AG10803 (cell line): ENCODE measurements at places on chromosomes 4 and X.
A peak's percentile ranks its signal among the peaks of the same experiment; 100 is the strongest.

DNA sequence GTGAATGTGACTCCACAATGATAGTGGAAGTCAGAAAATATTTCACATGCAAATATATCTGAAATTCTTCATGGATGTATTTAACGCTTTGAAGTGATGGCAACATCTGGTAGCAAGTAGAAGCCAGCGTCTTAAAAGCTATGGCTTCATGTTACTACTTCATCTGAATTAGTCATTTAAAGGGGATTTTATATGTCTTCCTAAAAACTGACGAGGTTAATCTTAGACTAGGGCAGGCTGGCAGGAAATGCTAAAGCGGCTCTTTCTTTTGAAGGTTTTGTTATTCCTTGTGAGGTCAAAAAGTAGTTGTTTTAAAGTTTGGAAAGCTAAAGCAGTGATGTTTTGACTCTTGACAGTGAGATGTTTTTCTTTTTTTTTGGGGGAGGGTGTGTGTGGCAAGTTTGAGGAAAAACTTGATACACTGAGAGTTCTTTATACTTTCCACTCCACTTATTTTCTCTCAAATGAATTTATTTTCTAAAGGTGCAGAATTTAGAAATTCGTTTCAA lies 22.6 kb downstream of the PLS3 start:
- peak; percentile 54 for DNase-seq

DNA sequence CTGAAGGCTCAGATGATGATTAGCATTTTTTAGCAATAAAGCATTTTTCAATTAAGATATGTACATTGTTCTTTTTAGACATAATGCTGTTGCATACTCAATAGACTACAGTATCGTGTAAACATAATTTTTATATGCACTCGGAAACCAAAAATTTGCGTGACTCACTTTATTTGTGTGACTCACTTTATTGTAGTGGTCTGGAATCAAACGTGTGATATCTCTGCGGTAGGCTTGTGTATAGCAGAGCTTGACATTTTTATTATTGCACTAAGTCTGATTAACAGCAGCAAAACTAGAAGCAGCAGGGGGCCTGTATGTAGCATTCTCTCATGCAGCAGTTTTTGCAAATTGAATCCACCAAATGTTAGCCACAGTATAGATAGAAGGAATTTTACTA lies 119.1 kb upstream of the PRDX4 start:
- DNase-seq: no peak

- DNase-seq: peak; percentile 48
These were observed 59.8 kb upstream of the RELL1 start for GRCh38 chr4:37745946-37746345.

- DNase-seq: no peak
These were observed 68.5 kb downstream of the GALNT7 start for GRCh38 chr4:173237152-173237551.

GRCh38 chr4:157057218-157057617 lies 18.7 kb upstream of the GLRB start:
- DNase-seq: no peak

DNA sequence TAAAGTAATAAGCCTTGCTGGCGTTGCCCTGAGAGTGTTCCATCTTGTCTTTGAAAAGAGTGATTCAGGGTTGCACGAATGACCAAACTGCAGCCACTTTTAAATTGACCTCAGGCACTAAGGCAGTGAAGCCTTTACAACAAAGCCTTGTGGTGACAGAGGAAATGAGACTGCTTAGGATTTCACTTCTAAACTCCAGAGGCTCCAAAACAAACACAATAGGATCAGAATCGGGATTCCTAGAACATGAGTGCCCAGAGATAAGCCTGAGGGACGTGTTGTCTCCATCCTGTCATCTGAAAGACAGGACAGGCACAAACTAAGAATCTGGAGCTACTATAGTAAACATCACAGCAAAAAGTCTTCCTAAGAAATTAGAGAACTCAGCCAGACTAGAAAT lies 405.2 kb downstream of the PPARGC1A start:
- DNase-seq: no peak

GRCh38 chrX:1274786-1275185 lies 6.2 kb downstream of the CSF2RA start:
- no peak for DNase-seq

DNA sequence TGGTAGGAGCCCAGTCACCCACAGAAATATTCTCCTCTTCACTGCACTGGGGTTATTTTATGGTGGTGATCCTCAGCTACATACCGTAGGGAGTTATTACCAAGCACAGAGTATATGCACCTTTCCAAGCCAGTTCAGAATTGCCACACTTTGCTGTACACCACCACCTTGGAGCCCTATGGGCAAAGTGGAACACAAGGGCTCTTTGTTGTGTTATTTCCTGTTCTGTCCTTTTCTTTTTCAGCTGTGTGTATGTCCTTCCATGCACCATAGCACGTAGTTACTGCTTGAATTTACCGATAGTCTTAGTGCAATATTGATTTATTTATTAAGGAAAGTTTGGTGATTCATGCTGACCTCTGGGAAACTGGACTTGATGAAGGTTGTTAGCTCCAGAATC lies 8.3 kb downstream of the RNF128 start:
- no peak for DNase-seq

GRCh38 chr4:20084488-20084887 lies 167.2 kb upstream of the SLIT2 start:
- no peak for DNase-seq

GRCh38 chr4:152118819-152119553 lies 358.2 kb upstream of the GATB start:
- DNase-seq: no peak

GRCh38 chr4:55125087-55125721 lies at the start of gene KDR:
Gene KDR, minus strand, starts transcription at chr4:55125595. Its CDS starts 302 bp downstream, at chr4:55125293.
- peak; percentile 8 for DNase-seq

- no peak for DNase-seq
These were observed 45.5 kb downstream of the SMIM31 start for GRCh38 chr4:164799410-164799809.

GRCh38 chr4:184906480-184907097 lies 80.8 kb upstream of the ACSL1 start:
- no peak for DNase-seq

- DNase-seq: peak; percentile 6
These were observed 112.7 kb downstream of the DHX15 start for GRCh38 chr4:24471486-24472160.

GRCh38 chr4:122968227-122968812 lies 45.9 kb upstream of the NUDT6 start:
- DNase-seq: no peak

GRCh38 chrX:68934922-68935321 lies 106.1 kb downstream of the EFNB1 start:
- no peak for DNase-seq

DNA sequence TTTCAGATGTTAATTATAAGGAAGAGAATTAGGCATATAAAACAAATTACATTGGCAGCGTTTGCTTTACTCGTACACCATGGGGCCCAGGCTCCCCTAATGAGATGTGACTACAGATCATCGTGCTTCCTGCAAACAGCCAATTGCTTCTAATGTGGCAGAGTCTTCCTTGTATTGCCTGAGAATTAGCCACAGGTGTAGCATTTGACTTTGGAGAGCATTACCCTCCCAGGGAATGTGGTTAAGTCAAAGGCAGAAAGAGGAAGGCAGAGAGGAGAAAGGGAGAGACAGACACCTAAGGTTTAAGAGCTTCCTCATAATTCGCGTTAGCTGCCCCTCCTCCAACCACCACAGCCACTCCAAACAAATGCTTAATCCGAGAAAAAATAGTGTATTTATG lies 97.0 kb downstream of the MID1IP1 start:
- DNase-seq: no peak

DNA sequence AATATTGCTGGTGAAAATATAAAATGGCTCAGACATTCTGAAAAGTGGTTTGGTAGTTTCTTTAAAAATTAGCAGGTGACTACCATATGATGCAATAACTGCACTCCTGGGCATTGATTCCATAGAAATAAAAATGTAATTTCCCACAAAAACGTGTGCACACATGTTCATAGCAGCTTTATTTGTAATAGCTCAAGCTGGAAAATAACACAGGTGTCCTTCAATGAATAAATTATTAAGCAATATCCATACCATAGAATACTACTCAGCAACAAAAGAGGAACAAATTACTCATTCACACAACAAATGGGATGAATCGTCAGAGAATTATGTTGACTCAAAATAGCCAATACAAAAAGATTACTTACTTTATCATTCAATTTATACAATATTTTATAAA lies 893.7 kb upstream of the SLIT2 start:
- DNase-seq: peak; percentile 33

DNA sequence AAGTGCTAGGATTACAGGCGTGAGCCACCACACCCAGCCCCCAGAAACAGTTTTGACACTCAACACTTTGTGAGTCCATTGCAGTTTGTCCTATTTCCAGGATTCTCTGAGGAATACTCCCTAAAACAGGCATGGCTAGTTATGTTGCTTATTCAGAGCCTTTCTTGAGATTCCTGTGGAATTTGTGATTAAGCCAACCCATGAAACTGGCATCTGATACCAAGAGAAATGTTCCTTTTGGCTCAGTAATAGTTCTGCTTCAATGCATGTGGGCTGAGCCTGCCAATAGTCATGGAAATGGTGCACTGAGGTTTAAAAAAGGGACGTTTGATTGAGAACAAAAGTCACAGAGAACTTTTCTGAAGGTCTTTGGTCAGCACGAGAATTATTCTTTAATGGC lies 241.7 kb downstream of the PPP1R2C start:
- no peak for DNase-seq

DNA sequence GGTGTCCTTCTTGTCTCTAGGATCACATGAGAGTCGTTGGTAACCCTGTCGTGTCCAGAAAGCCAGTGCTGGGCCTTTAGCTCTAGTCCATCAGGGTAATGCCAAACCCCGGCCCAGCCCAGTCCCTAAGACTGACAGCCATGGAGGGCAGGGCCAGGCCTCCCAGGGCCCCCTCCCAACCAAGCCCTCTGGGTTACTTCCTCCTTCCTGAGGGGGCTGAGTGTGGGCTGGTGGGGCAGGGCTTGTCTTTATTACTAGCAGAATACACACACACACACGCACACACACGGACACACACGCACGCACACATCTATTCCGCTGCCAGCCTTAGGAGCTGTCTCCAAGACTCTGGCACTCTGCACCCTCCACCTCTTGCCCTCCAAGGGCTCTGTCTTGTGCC lies 35.6 kb upstream of the CDKN2AIP start:
- DNase-seq: no peak

DNA sequence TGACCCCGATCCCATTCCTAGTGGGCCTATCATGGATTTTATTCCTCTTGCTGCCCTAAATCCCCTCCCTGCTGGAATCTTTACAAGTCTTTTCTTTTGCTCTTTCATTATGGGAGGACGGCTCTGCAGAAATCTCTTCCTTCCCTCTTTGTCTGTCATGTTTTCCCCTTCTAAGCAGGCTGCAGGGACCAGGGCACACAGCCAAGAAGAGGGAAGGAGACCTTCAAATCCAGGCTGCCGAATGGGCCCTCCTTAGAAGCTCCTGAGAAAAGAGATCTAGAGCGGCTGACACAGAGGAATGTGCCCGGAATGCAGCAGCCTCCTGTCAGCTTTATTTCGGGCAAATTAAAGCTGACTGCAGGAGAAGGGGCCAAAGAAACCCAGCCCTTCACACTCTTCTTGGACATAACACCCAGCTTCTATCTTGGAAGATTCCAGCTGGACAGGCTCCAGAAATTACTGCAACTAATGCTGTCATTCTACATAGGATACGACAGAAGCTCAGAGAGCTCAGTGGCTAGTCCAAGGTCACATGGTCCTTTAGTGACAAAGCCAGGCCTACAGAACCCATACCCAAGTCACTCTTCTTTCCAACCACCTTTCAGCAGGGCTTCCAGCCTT lies 187.8 kb upstream of the NHS start:
- no peak for DNase-seq

DNA sequence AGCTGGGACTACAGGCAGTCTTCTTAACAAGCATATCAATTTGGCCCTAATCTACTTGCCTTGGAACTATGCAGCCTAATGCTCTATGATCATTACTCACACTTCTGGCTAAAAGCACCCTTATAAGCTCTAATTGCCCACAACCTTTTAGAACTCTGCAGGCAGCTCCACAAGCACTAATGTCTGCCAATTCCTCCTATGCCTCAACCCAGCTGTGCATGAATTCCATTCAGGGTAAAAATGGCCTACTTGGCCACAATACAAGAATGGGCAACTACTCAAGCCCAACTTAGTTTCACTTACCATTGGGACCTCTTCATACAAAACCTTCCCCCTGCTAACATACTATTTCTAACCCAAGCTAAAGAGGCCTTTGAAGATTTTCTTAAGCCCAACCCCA lies 51.7 kb downstream of the ZNF718 start:
- no peak for DNase-seq

GRCh38 chrX:437661-438390 lies 51.1 kb upstream of the PPP2R3B start:
- no peak for DNase-seq

- peak; percentile 72 for DNase-seq
These were observed 10.2 kb upstream of the KIAA0232 start for GRCh38 chr4:6772223-6772928.

DNA sequence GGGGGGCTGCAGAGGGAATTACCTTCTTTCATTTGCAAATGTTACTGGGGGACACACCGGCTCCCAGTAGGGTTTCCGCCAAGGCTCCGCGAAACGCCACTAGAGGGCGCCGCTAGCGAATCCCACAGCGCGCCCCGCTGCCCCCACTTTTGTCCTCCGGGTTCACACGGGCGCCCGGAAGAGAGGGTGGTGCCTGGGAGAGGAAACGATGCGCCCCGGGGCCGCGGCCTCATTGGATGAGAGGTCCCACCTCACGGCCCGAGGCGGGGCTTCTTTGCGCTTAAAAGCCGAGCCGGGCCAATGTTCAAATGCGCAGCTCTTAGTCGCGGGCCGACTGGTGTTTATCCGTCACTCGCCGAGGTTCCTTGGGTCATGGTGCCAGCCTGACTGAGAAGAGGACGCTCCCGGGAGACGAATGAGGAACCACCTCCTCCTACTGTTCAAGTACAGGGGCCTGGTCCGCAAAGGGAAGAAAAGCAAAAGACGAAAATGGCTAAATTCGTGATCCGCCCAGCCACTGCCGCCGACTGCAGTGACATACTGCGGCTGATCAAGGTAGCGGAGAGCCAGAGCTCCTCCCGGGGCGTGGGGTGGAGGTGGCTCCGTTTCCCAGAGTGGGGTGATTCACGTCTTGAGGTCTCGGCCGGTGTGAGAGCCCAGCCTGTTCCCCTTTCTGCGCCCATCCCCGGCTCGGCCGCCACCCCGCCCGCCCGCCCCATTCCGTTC lies at the start of gene SAT1:
TSS of gene SAT1 (plus strand) at position 311 of the 726 bp plus-strand sequence. CDS start at position 490, 179 bp downstream.
- peak; percentile 93 for DNase-seq

- DNase-seq: peak; percentile 2
These were observed 8.2 kb upstream of the ZRSR2 start for GRCh38 chrX:15781961-15782699.
